ENCODE measurements at places on chromosomes 6 and 20.

DNA sequence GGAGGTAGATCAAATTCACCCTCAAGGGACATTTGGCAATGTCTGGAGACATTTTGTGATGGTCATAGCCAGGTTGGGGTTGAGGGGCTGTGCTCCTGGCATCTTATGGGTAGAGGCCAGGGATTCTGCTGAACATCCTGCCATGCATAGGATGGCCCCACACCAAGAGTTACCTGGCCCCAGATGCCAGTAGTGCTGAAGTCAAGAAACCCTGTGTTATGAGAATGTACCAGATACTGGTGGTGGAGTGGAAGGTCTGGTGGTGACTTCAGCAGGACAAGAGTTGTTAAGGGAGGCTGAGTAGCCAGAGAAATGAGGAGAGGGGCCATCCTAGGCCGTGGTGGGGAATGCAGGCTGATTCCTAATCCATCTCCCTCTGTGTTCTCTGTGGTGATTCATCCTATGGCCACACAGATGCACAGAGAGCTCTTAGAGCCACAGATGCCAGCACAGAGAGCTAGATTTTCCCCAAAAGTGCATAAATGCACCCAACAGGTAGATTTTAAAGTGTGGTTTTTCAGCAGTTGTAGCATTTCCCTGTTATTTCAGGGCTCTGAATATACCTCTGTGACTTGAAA is 43.6 kb downstream of the CDYL start:
- DNase-seq: no peak

GRCh38 chr6:25756382-25757363 is 2.1 kb downstream of the SLC17A4 start:
- DNase-seq: no peak

GRCh38 chr20:2163757-2164156 is 62.1 kb downstream of the STK35 start:
- DNase-seq: no peak

DNA sequence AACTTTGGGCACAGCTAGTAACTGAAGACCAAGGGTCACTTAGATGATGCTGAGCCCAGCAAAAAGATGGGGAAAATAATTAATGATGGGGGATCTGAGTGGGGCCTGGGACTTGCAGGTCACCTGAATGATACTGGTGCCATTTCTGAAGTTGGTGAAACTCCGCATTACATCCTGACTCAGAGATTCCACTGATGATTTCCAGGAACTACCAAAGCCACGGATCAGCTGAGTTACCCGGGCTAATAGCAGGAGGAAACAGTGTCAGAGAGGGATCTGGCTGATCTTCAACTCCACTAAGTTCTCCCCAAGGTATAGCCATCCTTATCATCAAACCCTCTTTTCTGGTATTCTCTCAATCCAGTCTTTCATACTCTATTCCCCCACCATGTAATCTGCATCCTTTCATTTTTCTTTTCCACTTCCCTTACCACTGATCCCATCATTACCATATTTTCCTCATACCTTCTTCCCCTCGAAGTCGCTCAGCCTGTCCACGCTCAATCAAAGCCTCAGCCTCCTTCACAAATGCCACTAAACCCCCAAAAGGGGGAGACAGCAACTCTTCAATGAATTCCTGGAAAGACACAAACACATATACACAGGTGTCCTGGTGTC is 20.2 kb downstream of the VPS52 start:
- DNase-seq: no peak

GRCh38 chr6:14380901-14381828 is 263.6 kb downstream of the CD83 start:
- DNase-seq: no peak

DNA sequence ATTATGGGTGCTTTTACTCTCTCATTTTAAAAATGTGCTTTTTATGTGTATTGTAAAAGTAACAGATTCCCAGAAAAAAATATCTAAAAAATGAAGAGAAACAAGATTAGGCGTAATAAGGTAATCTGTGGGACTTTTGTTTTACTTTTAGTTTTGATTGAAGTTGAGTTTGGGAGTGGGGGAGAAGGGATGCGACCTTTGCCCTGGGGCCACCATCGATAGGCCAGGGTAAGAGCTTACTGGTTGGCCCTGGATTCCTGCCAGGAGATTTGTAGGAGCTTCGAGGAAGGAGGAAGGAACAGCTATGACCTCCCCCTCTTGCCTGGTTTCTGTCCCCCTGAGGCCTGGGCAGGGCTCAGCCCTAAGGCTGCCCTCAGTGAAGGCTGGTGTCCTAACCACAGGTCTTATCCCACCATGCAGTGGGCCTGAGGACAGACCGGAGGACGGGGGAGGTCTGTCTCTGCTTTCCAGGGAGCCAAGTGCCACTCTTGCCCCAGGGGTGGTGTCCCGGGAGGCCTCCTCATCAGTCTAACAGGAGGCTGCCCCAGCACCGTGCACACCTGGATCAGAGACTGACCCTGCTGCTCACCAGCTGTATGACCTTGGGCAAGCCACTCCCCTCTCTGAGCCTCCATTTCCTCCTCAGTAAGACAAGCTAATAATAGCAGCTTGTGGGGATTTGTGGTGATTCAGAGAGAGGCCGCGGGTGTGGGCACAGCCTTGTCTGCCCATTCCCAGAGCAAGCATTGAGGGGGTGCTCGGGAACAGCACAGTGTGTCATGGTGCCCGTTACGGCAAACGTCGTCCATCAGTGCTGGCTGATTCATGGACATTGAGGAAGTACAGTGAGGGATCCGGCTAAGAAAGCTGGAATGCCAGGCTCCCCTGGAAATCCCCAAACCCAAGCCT is 21.2 kb downstream of the TGM2 start:
- DNase-seq: no peak

DNA sequence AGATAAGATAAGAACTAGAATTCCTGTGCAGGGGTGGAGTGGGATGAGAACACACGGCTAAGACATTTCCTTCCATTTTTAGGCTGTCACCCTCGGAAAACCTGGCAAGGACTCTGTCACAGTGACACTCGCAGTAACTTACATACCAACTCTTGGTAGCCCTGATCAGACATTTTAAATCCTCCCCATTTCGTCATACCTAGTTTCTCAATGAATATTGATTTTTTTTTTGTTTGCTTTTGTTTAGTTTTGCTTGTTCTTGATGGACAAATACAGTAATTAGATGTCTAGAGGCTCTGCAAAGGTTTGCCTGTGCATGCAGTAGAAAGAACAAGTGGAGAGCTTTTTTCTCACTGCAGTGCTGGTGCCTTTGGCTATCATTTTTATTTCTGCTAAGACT is 213.0 kb upstream of the FAM83B start:
- DNase-seq: no peak

DNA sequence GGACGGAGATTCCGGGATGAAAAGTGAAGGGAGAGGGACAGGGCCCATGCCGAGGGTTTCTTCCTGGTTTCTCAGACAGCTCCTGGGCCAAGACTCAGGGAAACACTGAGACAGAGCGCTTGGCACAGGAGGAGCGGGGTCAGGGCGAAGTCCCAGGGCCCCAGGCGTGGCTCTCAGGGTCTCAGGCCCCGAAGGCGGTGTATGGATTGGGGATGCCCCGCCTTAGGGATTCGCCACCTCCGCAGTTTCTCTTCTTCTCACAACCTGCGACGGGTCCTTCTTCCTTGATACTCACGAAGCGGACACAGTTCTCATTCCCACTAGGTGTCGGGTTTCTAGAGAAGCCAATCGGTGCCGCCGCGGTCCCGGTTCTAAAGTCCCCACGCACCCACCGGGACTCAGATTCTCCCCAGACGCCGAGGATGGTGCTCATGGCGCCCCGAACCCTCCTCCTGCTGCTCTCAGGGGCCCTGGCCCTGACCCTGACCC is 55.0 kb upstream of the HLA-A start:
- peak; percentile 31 for DNase-seq

DNA sequence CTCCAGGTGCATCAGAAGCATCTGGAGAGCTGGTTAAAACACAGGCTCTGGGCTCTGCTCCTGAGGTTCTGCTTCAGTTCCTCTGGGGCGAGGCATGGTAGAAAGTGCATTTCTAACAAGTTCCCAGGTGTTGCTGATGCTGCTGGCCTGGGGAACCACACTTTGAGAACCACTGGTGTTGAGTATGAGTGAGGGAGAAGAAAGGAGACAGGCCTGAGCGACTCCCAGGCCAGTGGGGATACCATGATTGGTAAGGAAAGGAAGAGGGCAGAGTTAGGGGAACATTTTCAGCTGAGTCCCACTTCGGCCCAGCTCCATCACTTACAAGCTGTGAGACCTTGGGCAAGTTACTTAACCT is 36.8 kb downstream of the KIAA1755 start:
- DNase-seq: no peak

DNA sequence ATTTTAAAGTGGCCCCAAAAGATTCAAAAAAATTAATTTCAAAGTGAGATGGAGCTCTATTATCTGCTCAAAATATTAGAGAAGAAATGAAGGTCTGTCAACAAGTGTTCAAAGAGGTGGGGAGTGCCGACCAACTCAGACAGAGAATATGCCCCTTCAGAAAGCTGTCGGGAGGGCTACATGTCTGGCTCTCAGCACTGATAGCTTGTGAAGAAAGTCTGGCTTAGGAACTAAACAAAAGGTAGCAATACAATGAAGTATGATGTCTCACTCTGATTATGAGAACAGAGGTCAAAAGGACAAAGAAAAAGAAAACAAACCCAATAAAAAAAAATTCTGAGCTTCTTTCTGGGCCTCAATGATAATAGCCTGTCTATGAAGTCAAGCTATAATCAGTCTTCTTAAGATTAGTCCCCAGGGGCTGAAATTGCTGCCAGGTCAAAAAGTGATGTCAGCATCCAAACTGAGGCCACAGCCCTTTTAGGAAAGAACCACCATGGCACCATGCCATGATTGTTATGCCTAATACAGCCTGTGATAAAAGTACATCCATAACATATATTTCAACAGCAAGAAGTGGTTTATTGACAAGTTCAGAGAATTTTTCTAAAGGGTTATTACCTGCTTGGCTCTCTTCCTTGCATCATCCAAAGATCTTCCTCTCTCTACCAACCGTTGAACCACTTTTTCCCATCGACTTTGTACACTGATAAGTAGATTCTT is 150.9 kb downstream of the DST start:
- no peak for DNase-seq

- no peak for DNase-seq
Measured at GRCh38 chr6:84119277-84119676, 85.7 kb downstream of the MRAP2 start.

GRCh38 chr6:43246301-43247113 is 3.2 kb downstream of the TTBK1 start:
- no peak for DNase-seq

DNA sequence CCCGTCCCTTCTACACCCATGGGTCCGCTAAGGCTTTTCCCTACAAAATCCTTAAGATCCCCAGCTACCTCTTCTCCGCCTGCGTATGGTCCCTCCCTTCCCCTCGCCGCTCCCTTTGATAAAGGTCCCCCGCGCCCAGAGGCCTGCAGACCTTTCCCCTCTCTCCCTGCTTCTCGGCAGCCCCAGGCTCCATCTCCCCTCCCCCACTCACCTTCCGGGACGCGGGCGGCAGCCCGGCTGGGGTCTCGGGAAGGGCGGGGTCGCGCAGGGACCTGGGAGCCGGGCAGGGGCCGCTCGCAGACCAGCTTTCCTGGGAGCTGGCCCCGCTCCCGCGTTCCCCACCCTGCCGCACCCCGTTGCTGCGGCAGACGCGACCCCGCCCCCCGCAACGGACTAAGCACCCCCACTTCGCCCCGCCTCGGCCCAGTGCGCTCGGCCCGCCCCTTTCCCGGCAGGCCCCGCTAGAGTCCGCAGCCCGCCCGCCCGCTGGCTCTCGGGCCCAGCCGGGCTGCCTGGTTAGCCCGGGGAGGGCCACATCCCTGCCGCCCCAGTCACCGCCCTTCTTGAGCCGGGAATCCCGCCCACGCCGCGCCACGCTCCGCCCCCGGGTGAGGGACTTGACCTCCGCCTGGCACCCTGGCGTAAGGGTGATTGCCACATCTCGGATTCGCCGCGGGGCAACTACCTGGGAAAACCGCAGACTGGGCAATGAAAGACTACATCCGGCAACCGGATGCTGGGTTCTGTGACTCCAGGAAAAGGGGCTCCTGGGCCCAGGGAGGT is at the start of gene FLOT1:
Gene FLOT1, minus strand, starts transcription at position 372 of the 783 bp plus-strand sequence. CDS start 498 bp downstream, outside the sequence.
- peak; percentile 73 for DNase-seq

- no peak for DNase-seq
Measured at GRCh38 chr6:15949982-15950381, 178.9 kb upstream of the MYLIP start.

- no peak for DNase-seq
Measured at GRCh38 chr6:100257793-100258395, 206.8 kb downstream of the SIM1 start.

GRCh38 chr6:75458895-75459294 is 34.7 kb downstream of the FILIP1 start:
- DNase-seq: no peak

- DNase-seq: no peak
Measured at GRCh38 chr20:48041078-48041780, 255.9 kb upstream of the SULF2 start.

DNA sequence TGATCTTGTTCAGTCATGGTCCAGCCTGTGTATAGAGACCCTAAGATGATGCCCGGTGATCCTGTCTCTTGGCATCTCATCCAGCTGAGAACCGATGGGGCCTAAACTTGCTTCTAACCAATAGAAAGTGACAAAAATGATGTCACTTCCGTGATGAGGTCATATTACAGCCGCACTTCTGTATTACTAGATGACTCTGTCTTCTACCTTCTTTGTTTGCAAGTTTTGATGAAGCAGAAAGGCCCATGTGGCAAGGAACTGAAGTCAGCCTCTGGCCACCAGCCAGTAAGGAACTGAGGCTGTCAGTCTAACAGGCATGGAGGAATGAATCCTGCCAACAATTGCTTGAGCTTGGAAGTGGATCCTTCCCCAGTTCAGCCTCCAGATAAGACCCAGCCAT is 32.8 kb upstream of the HLA-C start:
- DNase-seq: no peak

GRCh38 chr6:168934660-168935627 is 318.7 kb downstream of the THBS2 start:
- no peak for DNase-seq

DNA sequence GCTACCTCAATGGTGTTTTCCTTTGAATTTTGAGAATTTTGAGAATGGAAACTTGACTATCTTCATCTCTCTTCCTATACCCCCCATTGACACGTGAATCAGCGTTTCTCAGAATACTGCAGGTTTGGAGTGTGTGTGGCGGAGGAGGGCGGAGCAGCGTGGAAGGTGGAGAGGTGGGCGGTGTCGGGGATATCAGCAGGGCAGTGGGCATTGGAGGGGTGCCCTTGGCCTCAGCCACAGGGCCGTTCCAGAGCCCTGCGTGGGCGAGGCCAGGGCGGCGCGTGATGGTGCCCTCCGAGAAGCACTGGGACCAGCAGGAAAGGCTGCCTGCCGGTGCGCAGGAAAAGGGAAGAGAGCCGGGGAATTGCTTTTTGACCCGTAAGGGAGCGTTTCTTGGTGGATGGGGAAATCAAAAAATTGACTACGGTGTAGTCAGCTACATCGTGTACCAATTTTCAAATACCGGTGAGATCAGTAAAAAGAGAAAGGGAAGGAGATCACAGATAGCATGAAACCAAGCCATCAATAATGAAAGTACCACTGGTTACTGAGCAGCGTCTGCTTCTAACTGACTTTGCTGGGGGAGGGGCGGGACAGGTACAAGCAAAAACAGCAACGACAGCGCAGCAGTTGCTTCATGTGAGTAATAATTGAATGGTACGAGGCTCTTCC is 82.7 kb upstream of the DUSP22 start:
- no peak for DNase-seq

GRCh38 chr6:57221936-57222742 is at the start of gene RAB23:
TSS of gene RAB23 (minus strand) at chr6:57222307. CDS start at chr6:57210380, 11,927 bp downstream.
- peak; percentile 73 for DNase-seq
